Stimulated activated naive CD4-positive, alpha-beta T cell treated with Interleukin-2 at 50 U/mL for 16 hours (primary cell): ENCODE measurements at places on chromosomes 3 and 15.

GRCh38 chr3:163139600-163139999 lies 1643.0 kb downstream of the OTOL1 start:
- no peak for DNase-seq

DNA sequence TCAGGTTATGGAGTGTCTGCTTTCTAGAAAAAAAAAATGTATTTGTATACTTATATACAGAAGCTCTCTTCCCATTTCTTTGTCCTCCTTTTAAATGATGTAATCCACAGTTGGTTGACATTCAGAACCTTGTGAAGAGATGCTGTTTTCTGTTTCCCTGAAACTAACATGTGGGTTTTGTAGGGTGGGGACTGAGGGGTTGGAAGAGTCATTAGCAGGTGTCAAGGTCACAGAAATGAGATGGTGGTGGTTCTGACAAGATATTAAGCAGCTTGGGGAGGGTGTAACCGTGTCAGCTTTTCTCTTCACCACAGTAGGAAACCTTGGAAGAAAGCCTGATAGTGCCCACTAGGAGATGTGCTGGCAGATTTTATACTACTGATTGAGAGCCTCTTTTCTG lies 2.4 kb downstream of the RASA2 start:
- peak; percentile 32 for DNase-seq

DNA sequence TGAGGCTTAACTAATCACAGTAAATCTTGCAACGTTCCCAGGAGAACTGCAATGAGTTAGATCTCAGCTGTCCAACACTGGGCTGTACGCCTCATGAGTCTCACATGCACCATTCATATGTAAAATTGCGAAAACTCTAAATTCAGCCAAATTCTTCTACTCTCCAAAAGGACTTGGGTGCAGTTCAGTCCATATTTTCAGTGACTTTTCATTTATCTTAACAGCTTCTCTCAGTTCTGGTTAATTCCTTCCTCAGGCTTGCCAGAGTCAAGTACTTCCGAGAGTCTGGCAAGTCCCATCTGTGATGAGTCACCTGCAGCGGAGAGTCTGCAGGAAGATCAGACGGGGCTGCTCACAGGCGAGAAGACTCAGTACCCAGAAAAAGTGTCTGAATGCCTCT lies 11.5 kb downstream of the CCDC80 start:
- peak; percentile 20 for DNase-seq

- DNase-seq, result no peak
These were observed 1115.0 kb downstream of the IGSF11 start for GRCh38 chr3:117919621-117920020.

GRCh38 chr3:71653414-71653807 lies 69.9 kb upstream of the FOXP1 start:
- no peak for DNase-seq

GRCh38 chr3:151047636-151048035 lies 37.8 kb upstream of the MED12L start:
- no peak for DNase-seq
